Stimulated activated CD4-positive, alpha-beta T cell treated with anti-CD3 and anti-CD28 coated beads, Interleukin-15, amount 100 ng/mL, for 48 hours (primary cell): ENCODE measurements at places on chromosomes 4 and X.

GRCh38 chr4:89245459-89245858 lies 62.1 kb downstream of the GPRIN3 start:
- no peak for DNase-seq

- DNase-seq: peak; percentile 14
Observed at GRCh38 chr4:150395872-150396271, 186.1 kb upstream of the MAB21L2 start.

DNA sequence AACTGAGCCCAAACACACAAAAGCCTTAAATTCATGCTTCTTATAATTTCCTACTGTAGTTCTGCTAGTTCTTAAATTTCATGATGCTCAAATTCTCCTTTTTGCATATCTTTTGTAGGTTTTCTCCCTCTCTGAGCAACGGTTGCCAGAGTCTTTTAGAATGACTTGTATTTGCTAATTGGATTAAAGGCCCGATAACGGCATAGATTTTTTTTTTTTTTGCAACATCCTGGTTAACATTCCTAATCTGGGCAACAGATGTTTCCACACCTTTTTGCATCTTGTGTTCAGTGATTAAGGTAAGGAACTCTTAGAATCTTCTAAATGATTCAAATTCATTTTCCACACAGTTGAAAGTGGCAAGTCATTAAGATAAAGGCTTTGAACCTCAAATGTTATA lies 66.3 kb upstream of the ADGRG2 start:
- DNase-seq: no peak

DNA sequence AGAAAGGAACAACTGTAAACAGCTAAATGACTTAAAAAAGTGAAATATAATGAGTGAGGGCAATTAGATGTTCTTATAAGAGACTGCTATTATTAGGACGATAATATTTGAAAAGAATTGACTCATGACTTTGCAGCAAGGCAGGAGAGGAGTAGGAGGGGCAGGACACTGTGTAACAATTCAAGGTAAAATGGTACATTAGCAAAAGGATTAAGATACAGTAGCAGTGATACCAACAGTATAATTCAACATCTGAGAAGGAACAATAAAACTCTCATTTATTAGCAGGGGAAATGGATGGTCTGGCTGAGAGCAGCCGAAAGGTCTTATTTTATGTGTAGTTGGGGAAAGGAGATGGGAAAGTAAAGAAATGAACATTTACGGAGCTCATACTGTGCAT lies 315.5 kb upstream of the BOD1L1 start:
- no peak for DNase-seq

- no peak for DNase-seq
Observed at GRCh38 chrX:9072281-9072680, 38.4 kb upstream of the FAM9B start.

GRCh38 chr4:159551281-159551680 lies 448.4 kb downstream of the RAPGEF2 start:
- no peak for DNase-seq

- no peak for DNase-seq
Observed at GRCh38 chr4:42428036-42428435, 30.7 kb downstream of the SHISA3 start.

GRCh38 chr4:126603825-126604224 lies 1028.9 kb upstream of the INTU start:
- DNase-seq: no peak

GRCh38 chr4:18934197-18934596 lies 912.6 kb upstream of the LCORL start:
- no peak for DNase-seq

GRCh38 chrX:44343412-44344141 lies at the start of gene EFHC2:
Gene EFHC2 (minus strand): TSS chrX:44343672. CDS start chrX:44343588, 84 bp downstream.
- no peak for DNase-seq

DNA sequence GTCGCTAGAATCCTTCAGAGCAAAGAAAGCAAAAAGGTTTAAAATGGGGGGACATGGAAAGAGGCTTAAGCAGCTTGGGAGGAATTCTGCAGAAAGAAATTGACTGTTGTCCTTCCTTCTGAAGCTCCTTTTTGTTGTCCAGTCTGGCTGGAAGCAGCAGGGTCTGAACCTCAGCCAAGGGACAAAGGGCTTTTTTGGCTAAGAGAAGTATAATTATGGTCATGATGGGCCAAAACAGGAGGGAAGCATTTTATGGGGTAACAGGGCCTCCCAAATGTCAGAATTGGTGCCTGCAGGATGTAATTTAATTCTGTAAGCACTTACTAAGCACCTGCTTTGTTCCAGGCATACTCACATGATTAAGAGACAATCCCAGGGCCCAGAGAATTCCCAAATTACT lies 74.2 kb upstream of the CPEB2 start:
- no peak for DNase-seq

DNA sequence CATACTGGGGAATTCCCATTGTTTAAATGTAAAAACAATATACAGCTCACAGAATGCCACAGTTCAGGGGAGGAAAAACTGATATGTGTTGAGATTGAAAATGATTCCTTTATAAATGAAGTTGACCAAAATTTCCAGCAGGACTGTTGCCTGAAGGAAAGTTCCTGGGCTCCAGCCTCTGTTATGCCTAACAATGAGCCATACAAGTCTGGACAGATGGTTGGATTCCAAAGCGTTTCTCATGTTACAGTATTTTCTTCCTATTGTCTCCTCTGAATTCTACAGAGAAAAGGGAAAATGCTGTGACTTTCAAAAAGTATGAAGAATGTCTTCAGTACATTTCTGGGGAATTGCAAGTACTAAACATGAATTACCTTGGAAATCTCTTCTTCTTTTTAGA lies 73.3 kb downstream of the ALPK1 start:
- DNase-seq: no peak

- no peak for DNase-seq
Observed at GRCh38 chr4:70979445-70980008, 13.9 kb upstream of the DCK start.

DNA sequence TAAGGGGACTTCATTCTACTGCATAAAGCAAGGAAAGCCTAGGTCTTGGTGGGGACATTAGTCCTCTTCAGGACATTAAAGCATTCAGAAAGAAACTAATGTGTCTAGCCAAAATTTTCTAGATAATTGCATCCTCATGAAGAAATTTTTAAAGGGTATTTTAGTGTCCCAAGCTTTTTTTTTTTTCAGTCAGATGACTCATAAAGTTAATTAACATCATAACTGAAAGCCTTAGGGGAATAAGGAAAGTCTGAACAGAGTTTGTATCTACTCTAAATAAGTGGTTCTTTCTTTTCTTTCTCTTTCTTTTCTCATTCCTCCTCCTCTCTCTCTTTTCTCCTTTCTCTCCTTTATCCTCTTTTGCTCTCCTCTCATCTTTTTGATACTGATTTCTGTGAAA lies 202.4 kb downstream of the ADAMTS3 start:
- no peak for DNase-seq
